ENCODE measurements at places on chromosomes 3 and 15.

DNA sequence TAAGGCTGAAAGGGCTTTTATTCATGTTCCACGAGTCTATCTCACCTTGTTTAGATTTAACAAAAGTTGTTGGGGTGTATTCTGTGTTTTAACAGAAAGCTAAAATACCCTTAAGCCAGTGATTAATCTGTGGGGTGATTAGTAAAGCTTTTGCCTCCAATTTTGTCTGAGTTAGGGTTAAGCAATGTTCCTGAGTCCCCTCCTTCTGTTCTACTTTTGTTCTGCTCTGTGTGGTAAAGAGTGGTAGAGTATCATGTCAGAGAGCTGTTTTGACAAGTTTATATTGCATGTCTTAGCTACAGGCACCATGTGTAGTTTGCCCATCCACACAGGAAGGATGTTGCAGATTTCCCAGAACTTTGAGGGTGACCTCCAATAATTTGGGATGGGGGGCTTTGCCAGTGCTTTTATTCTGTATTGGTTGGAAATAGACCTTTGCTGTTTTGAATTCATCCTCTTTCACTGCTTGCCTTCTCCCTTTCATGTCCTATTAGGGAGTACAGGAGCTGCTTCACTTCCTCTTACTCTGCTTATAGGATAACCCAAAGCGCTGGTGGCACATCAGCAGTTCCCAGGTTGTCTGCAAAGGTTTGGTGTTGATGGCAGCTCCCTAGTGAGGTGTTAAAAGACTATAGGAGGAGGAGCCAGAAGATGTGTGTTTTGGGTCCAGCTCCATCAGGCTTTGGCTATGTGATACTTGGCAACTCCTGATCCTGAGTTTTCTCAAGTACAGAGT is 7.4 kb downstream of the PDE8A start:
- no peak for DNase-seq

DNA sequence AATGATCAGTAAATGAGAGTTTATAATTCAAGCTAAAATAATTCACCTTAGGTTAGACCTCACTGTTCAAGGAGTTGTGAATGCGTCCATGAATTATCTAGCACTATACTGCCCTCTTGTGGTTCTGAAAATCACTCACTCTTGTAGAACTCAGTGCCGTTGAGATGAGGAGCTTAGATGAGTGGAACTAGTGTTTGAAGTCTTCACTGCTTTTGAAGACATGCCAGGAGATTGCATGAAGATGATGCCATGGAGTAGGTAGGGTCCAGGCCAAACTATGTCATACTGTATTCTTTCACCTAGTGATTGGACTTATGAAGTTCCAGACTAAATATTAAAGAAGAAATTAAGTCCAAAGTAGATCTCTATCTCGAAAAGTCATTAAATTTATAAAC is 28.8 kb downstream of the LYSMD4 start:
- DNase-seq: peak; percentile 81

- no peak for DNase-seq
These were observed 111.0 kb upstream of the TRPM1 start for GRCh38 chr15:31212326-31213080.

- DNase-seq: no peak
These were observed 4.6 kb upstream of the PRICKLE2 start for GRCh38 chr3:64229903-64230302.

GRCh38 chr15:59138243-59138642 is 33.3 kb downstream of the CCNB2 start:
- DNase-seq: peak; percentile 54

- no peak for DNase-seq
These were observed 62.0 kb upstream of the BCL6 start for GRCh38 chr3:187807086-187807862.

- no peak for DNase-seq
These were observed 68.7 kb downstream of the IL12A start for GRCh38 chr3:160057331-160057730.

DNA sequence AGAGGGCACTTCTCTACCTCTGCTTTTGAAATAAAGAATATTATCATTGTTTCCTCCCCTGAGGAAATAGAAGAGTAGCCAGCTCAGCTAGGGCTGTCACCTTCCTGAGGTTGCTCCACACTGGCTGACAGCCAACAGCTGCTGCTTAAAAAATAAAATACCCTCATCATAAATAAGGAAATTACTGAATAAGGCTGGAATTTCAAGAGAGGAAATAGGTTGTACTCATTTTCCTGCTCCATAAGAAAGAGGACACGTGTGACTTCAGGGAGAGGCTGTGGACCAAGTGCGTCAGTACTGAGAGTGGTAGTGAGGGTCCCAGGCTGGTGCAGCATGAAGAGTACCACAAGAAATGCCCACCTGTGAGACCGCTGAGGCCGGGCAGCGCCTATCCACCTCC is 8.1 kb upstream of the C2CD4B start:
- DNase-seq: no peak

DNA sequence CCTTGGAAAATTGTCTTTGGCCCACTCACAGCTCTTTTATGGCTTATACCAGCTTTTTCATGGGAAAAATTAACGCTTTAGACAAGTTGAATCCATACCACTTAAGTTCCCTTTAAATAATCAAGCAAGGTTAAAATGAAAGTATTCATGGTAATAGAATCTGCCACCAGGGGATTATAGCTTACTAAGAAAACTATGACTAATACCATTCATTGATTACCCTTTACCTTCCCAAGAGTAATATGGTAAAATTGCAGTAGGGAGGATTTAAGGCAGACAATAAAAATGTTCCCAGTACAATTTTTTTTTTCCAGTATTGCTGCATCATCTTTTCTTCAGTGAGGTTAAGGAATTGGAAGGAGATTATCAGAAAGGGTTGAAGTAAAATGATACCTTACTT is 641.1 kb upstream of the NAALADL2 start:
- no peak for DNase-seq

GRCh38 chr3:13655061-13655913 is 106.4 kb downstream of the FBLN2 start:
- no peak for DNase-seq

Data from HepG2 (cell line).